ENCODE measurements at places on chromosomes 12 and 14.

DNA sequence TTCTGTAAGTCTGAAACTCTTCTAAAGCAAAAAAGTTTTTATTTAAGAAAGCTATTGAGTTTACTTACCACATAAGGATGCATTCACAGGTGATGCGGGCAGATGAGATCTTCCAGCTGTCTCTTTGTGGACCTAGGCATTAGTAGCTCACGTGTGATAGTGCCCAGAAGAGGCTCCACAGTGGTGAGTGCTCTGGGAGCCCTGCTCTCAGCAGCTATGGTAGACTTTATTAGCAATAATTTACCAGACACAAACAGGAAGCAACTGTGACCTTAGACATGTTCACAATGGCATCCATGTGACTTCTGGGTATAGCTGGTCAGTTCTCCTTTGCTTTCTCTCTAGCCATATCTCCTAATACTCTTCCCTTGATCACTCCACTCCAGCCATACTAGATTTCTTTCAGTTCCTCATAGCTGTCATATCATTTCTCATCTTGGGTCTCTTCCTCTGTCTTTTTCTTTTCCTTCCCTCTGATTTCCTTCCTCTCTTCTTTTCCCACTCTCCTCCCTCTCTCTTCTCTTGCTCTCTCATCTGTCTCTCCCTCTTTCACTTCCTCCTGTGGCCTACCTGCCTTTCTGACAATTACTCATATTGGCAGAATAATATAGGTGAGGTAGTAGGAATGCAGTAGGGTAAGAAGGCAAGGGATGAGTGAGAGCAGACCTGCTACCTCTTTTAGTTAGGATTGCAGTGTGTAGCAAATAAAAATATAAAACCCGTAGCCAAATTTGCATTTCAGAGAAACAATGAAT is 75.2 kb upstream of the SCAF11 start:
- DNase-seq, result no peak

GRCh38 chr12:52007982-52008510 is 1.3 kb downstream of the TAMALIN start:
- no peak for DNase-seq

- no peak for DNase-seq
Measured at GRCh38 chr12:33555128-33555527, 115.5 kb upstream of the SYT10 start.

DNA sequence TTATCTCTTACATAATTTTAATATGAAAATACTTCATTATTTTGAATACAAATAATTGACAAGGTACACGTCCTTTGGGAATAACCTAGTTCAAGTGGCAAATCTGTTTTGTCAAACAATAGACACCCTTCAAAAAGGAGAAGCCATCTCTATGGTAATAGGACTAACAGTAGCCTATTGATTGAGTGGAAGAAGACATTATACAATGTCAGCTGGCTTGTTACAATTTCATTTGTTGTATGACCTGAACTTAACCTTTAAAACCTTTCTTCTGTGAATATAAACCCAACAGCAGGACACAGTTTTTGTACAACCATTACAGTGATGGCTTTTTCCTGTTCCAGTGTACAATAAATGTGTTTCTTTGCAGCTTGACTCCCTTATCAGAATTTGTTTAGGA is 8.1 kb downstream of the TMEM260 start:
- no peak for DNase-seq

Measured in Ammon's horn (tissue), 1 donor.